ENCODE measurements at places on chromosomes 7 and 10. TPM values are rescaled to one million over a fixed set of nuclear protein-coding genes. Genes with fewer than 3 reads are reported as not detected.

DNA sequence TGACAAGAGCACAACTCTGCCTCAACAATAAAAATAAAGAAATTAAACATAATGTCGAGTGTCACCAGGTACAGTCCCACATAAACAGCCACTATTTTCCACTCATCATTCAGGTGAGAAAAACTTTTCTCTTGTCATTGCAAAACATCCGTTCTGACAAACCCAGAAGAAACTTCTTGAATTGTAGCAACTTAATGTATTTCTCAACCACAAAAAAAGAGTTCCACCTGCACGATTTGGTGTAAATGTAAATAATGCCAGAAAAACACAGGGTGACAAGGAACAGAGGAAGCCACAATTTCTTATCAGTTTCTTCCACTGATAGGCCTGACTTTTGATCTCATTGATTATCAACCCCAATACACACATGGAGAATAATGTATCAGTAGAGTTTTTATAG lies 26.8 kb upstream of the INSIG1 start:
- no peak for DNase-seq

FAM3C gene
- 82.6 TPM for total RNA-seq

PTPRZ1 gene
- total RNA-seq: 0.98 TPM

OPN1SW gene
- total RNA-seq: not detected

- no peak for DNase-seq
Observed at GRCh38 chr10:1738950-1739349, 1.6 kb upstream of the ADARB2 start.

CRYGN gene
- total RNA-seq: 0.22 TPM

HOXA2 gene
- total RNA-seq: 2.9 TPM

DNA sequence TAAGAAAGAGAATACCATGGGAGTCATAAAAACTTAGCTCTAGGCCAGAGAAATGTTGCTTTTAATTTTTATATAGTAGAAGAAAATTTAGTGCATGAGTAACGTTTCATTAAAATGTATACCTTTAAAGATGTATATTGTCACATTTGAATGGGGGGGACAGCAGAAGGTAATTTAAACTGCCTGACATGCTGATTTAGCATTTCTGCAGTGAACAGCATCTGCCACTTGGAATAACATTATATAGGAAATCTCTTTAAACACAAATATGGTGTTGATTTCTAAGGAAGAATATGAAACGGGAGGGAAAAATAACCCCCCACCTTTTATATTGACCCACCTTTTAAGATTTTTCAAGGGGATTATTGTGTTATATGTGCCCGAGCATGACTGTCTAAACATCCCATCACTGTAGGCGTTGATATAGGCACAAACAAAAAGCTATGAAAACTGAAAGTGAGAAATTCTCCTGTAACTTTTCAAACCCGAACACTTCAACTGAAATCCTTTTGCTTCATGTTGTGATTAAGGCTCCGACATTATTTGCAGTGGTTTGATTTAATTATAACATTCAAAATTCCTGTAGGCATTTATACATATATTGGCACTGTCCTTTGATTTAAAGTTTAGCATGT lies 244.7 kb upstream of the CELF2 start:
- DNase-seq: no peak

SPDYE11 gene
- not detected for total RNA-seq

DNA sequence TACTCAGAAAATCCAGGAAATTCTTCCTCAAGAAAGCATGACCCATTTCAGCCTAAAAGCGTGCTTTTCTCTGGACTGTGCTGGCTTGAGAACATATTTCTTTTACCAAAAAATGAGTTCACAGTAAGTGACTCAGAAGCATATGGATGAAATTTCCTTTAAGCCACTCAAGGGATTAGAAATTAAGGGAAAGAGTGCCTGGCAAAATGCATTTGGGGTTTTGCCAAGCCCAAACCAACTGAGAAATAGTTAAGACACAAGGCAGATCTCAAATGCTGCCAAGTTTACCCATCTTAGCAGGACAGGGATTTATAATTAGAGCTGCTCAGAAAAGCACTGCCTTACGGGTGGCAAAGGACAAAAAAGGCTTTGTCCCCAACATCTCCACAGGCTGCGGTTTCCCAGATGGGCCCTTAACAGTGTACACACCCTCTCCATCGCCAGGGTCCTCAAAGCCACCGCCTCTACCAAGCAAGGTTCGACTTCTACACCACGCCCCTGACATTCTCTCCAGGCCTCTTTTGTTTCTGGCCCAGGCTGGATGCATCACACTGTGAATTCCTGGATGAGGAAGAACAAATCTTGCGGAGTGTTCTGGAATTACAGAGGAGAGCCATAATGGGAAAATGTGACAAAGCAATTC lies 30.1 kb upstream of the CDHR3 start:
- no peak for DNase-seq

TMEM178B gene
- 20.0 TPM for total RNA-seq

OR2A2 gene
- not detected for total RNA-seq

DNA sequence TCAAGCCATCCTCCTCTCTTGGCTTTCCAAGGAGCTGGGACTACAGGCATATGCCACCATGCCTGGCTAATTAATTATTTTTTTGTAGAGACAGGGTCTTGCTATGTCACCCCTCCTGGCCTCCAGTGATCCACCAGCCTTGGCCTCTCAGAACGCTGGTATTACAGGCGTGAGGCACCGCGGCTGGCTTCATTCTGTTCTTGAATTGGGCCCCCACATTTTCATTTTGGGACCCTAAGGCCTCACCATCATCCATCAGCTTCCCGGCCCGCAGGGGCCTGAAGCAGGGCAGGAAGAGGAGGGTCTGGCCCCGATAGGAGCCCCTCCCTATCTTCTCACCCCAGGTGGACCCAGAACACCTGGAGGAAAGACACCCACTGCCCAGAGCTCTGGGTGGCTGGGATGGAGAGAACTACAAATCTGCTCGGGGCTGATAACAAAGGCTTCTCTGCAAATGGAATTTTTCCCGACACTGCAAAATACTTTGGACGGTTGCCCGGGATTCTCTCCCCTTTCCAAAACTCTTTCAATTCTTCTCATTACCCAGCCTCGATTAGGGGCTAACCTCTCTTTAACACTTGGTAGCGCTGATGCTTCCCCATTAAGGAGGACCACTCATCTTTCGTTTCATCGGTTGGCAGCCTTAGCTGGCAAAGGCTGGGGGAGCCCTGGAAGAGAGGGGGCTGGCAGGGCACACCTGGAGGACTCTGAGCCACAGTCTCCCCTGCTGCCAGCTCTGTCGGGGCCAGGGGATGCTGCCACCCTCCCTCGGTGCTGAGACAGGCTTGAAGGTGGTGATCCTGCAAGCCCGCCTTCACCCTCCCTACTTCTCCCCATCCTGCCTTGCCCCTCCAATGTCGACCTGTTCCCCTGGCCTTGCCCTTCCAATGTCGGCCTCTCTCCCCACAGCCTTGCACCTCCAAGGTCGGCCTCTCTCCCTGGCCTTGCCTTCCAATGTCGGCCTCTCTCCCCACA lies 81.0 kb upstream of the GNA12 start:
- peak; percentile 54 for DNase-seq

- DNase-seq: no peak
Observed at GRCh38 chr7:11243739-11244138, 270.1 kb downstream of the PHF14 start.

GRCh38 chr10:125002423-125003145 lies 60.7 kb downstream of the ZRANB1 start:
- DNase-seq: no peak

- no peak for DNase-seq
Observed at GRCh38 chr7:44977959-44978335, 868 bp downstream of the MYO1G start.

- no peak for DNase-seq
Observed at GRCh38 chr10:124126145-124126982, 33.0 kb upstream of the CHST15 start.

ANKRD22 gene
- total RNA-seq: 3.6 TPM

DNA sequence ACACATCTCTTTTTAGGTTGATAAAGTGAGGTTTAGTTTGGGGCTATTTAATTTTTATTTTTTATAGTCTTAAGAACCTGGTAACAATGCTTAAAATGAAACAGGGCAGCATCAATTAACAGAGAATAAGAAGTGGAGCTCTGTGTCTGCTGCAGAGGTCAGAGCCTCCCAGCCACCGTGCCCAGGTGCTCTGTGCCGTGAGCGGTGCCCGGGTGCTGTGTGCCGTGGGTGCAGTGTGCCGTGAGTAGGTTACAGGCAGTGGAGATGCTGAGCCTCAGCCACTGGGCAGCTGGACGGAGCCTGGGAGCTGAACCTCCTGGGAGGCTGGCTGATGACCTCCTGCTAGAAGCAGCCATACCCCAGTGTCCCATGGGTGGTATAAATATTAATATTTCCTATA lies 250.0 kb downstream of the KLF6 start:
- no peak for DNase-seq

TMEM196 gene
- 0.06 TPM for total RNA-seq

AKR1D1 gene
- not detected for total RNA-seq

- DNase-seq: peak; percentile 11
Observed at GRCh38 chr7:44386139-44386913, 60.9 kb upstream of the CAMK2B start.

DNA sequence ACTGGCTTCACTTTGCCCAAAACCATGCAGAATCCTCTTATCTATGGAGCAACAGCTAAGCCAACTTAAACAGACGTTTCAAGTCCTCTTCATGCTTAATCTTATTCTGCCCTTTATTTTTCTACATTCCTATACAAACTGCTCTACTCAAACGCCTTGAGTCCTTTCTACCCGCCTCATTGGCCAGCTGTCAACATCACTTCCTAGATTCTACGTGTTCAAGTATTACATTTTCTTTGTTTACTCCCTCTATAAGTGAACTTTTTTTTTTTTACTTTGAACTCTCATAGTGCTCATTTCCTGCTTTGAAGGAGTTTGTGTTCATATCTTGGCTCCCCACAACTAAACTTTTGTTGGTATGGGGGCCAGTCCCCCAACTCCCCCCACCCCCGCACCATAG lies 28.9 kb upstream of the SLC26A5 start:
- no peak for DNase-seq

SCIN gene
- total RNA-seq: 141 TPM

GRCh38 chr10:126972635-126973414 lies 67.6 kb downstream of the DOCK1 start:
- no peak for DNase-seq

BPGM gene
- total RNA-seq: 21.2 TPM

DNA sequence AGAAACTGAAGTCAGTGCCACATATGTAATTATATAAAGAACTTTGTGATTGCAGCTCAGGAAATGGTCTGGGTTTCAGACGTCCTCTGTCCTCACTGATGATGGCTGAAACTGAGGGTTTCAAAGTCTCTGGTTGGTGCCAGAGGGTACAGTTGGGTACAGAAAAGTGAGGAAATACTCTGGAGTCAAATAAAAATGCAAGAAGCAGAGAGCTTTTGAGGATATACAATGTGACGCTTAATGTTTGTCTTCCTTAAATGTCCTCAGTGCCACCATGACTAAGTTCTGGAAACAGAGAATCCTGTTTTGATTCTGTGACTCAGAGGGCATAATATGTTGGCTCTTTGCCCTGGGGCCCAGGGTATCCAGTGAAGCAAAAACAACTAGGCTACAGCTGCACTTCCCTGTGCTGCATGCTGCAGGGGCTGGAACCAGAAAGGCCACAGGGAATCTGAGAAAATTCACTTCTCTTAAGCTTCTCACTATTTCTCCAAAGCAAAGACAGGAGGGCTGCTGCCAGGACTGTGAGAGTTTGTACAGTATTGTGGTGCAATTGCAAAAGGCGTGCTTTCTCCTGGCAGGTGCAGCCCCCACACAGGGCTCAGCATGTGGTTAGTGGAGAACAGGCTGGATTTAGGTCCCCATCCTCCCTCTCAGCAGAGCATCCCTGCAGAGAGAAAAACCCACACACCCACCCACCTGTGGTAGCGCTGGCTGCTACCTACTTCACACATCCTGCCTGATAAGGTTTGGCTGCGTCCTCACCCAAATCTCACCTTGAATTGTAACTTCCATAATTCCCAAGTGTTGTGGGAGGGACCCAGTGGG lies 169.5 kb upstream of the SVIL start:
- DNase-seq: no peak

DNA sequence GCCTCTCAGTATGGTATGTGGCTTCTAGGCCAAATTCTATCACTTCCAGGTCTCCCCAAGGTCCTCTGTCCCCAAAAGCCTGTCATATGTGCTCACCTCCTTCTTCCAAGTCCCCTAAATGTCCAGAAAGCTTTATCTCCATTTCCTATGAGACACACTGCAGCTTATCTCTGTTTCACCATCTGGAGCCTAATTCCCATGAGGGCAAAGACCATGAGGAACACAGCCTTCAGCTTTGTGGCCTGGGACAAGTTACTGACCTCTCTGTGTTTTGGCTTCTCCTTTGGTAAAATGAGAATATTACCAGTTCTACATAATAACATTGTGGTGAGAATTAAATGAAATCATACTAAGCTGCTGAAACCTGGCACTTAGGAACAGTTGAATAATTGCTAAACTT lies 19.2 kb downstream of the ST8SIA6 start:
- no peak for DNase-seq

NUTM2D gene
- 9.0 TPM for total RNA-seq

SEC61G gene
- 95.3 TPM for total RNA-seq

Measured in kidney (tissue), 22 donors.